ENCODE measurements at places on chromosomes 2 and 18.
A peak's percentile ranks its signal among the peaks of the same experiment; 100 is the strongest.

- DNase-seq: no peak
Measured at GRCh38 chr18:45197526-45197970, 417.7 kb upstream of the SLC14A2 start.

DNA sequence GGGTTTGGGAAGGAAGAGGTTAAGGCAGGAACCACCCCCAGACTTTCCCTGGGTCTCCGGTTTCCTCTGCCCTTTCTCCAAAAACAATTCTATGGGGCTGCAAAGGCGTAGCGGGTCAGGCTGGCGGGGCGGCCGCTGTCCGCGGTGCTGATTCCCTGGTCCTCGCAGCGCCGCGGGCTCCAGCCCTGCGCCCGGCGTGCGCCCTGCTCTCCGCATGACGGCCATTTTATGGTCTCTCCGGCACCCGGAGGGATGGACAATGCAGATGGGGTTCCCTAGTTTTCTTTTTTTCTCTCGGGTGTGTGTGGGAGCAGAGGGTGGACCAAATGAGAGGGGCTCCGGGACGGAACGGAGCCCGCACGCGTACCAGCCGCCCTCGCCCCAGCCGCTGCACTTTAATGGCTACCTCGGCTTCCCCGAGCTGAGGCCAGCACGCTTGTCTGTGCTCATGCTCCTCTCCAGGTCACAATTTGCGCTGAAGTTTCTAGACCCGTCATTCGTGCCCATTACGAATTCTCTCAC, 1.6 kb downstream of the ST8SIA3 start:
- DNase-seq: peak; percentile 15

DNA sequence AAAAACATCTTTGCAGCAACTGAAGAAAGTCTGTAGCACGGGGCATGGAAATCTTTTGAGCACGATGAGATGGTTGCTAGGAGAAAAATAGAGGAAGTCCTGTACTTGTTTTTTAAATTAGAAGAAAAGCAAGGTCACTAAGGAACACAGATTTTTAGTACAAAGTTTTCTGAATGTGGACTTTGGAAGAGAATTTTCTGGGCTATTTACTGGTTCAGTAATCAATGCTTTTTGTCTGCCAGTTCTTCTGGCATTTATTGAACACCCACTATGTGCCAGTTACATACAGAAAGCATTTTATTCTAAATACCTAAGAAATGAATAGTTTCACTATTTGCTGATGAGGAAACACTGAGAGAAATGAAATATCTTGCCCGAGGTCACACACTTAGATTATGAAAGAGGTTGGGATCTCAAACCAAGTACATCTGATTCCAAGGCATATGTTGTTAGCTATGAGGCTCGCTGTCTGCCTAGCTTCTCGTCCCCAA, 15.6 kb upstream of the MAP3K20 start:
- no peak for DNase-seq

GRCh38 chr2:74816540-74817303, 17.2 kb upstream of the HK2 start:
- DNase-seq: no peak

- DNase-seq: no peak
Measured at GRCh38 chr2:228657807-228658402, 476.4 kb upstream of the SPHKAP start.

DNA sequence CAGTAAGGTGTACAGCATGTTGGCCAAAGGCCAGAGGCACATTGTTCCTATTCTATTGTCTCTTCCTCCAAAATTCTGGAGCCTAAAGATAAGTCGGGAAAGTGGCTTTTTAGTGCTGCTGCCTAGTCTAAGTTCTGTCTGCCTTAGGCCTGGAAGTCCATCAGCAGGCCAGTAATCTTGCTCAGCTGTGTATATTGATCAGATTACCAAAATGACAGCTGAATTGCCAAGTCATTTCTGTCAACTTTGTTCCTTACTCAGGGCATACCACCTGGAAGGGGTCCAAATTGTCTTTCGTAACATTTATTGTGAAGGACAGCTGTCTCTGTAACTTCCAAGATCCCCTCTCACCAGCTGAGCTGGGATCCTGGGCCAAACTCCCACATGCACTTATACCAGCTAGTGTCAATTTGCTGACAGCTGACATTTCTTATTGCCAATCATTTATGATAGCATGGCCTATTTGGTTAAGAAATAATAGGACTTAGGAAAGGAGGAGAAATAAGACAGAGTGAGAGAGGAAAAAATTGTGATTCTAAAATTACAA, 116.8 kb upstream of the FSHR start:
- no peak for DNase-seq

- DNase-seq: no peak
Measured at GRCh38 chr2:118845005-118845521, 2.4 kb downstream of the EN1 start.

DNA sequence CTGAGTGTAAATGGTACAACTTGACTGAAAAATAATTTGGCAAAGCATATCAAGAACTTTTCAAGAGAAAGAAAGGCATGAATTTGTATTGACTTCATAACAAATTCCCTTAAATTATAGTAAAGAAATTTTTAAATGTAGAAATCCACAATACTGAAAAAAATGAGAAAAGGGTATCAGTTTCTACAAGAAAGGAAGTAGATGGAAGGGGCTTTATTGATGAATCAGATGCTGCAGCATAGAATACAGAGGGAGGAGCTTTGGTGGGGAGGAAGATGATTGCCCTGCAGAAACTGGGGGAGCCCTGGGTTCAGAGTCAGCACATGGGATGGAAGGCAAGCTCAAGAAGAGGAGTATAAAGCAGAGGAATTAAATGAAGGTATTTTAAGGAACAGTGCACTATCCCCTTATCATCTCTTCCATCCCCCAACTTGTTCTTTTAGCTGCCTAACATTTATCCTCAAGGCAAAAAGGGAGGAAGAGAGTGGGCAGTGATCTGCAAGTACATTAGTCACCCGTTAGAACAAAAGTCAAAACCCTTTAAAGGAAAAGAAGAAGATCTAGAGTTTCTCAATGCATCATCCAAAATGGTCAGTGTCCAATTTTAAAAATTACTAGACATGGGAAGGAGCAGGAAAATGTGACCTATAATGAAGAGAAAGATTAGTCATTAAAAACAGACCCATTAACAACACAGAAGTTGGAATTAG, 77.7 kb downstream of the KCTD18 start:
- no peak for DNase-seq

DNA sequence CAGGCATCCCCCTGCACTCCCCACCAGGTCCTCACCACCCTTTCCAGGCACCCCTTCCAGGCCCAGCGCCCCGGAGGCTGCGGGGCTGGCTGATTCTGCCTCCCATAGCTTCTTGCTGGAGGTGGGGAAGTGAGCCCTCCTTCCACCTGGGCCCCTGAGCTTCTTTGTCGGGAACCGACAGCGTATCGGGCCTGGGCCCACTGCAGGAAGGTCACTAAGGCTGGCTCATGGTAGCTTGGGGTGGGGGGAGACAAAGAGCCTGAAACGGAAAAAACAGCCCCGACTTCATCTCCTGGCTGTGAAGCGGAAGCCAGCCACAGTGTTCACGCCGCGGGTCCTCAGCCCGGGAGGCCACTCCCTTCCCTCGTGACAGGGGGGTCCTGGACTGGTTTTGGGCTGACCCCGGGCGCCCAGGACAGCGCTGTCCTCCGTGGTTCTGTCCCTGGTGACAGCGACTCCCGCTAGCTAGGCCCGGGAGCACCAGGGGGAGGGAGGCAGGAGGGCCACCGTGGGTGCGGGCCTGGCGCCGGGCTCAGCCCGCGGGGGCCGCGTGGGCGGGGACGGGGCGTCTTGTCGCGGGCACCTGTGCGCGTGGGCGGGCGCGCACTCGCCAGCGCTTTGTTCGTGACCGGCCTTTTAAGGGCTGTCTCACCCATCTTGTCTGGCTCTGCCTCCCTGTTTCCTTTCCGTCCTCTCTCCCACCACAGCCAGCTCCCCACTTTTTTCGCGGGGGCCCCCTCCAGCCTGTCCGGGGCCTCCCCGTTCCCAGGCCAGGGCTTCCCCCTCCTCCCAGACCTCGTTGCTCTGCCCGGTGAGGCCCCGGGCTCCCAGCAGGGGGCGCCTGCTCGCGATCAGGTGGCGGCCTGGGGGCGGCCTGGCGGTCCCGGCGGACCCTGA, 64.9 kb downstream of the DNMT3A start:
- DNase-seq: no peak

DNA sequence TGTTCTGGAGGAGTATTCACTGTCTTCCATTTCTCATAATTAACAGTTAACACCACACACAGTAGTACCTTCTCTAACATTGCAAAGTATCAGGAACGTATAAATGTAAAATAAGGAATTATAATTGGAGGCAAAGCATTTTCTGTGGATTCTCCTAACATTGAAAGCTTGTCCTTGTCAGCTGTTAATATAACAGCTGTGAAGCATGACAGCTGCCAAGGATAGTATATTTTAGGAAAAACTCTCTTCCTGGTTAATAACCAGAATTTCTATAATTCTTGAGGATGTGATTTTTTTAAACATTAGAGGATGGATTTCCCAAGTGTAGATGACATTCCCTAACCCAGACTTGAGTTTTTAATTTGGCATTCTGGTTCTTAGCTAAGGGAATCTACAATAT, 110.3 kb downstream of the EPC2 start:
- DNase-seq: no peak

GRCh38 chr2:101337877-101338276, 29.4 kb upstream of the RNF149 start:
- DNase-seq: no peak
